ENCODE measurements at places on chromosomes 5 and 9.

DNA sequence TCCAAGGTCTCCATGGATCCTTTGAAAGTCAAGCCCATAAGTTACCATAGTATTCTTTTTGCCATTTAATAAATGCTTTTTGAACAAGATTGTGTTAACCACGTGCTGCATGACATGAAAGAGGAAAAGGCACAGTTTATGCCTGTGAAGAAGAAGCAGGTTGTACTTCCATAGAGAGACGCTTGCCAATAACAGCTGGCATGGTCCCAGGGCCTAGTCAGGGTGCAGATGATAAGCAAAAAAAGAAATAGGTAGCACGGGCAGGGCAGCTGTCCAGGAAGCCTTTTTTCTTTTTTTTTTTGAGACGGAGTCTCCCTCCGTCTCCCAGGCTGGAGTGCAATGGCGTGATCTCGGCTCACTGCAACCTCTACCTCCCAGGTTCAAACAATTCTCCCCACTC lies 71.8 kb upstream of the CLINT1 start:
- DNase-seq: no peak

- DNase-seq: no peak
These were observed 230.9 kb downstream of the PIK3R1 start for GRCh38 chr5:68446487-68446894.

GRCh38 chr5:96648023-96648422 lies 14.2 kb upstream of the CAST start:
- no peak for DNase-seq

GRCh38 chr5:618450-618849 lies 6.3 kb downstream of the CEP72 start:
- no peak for DNase-seq

- no peak for DNase-seq
These were observed 1.0 kb downstream of the MRPS2 start for GRCh38 chr9:135501261-135502167.

GRCh38 chr9:129100383-129101169 lies 10.0 kb downstream of the CRAT start:
- DNase-seq: no peak

DNA sequence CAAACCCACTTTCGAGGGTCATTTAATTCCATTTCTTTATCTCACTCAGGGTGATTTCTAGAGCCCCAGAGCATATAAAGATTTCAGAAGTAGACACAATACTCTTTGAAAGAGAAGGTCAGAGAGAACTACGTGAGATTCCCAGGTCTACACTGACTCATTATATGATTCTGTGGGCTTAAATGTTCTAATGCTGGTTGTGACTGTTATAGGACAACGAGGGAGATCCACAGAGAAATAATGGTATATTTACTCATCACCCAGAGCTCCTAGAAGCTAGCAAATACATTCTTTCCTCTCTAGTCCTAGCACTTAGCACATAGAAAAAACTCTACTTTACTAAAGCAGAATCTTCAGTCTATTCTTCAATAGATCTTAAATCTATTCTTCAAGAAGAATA lies 39.4 kb upstream of the GRAMD2B start:
- DNase-seq: no peak

GRCh38 chr5:112293587-112293986 lies 125.5 kb downstream of the EPB41L4A start:
- DNase-seq: no peak

- DNase-seq: no peak
These were observed 74.4 kb downstream of the PDE6A start for GRCh38 chr5:149870232-149870631.

DNA sequence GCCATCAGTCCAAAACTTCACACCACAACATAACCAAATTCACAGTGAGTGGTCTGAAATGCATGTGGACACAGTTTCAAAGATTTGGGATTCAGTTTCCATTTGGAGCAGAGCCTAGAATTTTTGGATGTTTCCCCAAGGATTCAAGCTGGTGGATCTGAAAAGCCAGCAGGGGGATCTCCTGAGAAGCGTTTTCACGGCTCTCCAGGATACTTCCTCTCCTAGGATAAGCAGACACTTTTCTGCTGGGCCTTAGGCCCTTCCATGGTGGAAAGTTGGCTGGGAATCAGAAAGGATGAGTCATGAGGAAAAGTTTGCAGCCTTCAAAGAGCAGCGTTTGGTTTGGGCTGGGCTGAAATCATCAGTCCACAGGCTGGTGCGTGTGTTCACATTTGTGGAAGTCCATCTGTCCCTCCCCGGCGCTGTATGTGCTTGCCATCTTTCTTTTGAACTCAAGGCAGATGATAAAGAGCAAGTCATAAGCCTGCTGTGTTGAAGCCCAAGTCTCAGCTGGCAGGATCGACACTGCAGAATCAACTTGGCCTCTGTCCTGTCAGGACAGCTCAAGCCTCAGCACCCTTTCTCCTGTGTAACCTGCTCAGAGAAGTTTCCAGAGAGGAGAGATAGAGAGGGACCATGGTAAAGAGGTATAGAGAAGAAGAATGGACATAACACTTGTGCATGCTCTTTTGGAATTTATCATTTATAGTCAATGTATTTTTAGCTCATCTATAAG lies 152.6 kb upstream of the MSX2 start:
- DNase-seq: peak; percentile 73

GRCh38 chr5:102414448-102414847 lies 84.4 kb downstream of the SLCO6A1 start:
- no peak for DNase-seq

DNA sequence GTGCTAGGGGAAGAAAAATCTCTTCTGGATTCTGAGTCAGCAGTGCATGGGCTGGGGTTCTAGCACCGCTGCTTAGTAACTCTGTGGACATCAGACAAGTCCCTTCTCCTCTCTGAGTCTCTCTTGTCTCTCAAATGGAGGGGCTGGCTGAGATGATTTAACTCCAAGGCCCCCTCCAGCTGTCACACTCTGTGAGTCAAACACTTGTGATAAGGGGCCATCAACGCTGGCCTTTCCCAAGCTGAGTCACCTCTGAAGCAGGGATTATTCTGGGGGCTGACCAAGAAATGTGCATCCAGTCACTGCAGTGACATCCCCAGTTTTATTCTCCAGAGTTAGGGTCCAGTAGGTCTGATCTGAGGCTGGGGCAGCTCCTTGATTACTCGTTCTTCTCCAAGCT lies 110.4 kb upstream of the ZNF462 start:
- no peak for DNase-seq

DNA sequence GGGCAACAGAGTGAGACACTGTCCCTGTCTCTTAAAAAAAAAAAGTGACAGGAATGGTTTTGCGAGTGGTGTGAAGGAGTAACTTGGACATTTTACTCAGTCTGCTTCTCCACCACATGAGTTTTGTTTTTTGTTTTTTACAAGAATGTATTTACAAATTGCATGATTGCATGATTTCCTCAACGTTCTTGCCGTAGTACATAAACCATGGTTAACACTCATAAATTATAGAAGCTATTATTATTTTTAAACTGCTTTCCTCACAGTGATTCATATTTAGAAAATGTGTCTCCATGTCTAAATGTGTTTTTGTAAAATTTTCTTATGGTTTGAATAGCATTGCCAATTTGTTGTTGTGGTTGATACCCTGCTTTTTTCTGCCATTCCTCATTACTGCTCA lies 220.0 kb downstream of the GOLPH3 start:
- no peak for DNase-seq

DNA sequence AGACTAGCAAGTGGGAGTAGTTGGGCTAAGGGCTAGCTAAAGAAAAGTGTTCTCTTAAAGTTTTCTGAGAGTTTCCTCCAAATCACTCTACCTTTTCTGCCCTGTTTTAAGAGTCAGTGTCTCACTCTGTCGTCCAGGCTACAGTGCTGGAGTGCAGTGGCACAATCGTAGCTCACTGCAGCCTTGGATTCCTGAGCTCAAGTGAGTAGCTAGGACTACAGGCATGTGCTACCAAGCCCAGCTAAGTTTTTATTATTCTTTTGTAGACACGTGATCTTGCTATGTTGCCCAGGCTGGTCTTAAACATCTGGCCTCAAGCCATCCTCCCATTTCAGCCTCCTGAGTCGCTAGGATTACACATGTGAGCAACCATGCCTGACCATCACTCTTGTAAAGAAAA lies 378.9 kb downstream of the CAAP1 start:
- no peak for DNase-seq

- DNase-seq: no peak
These were observed 19.7 kb upstream of the SLC6A19 start for GRCh38 chr5:1181451-1182359.

GRCh38 chr9:14075218-14075617 lies 238.7 kb downstream of the NFIB start:
- no peak for DNase-seq

- no peak for DNase-seq
These were observed 95.4 kb upstream of the NR5A1 start for GRCh38 chr9:124602632-124603031.

- DNase-seq: no peak
These were observed 14.3 kb downstream of the CDK20 start for GRCh38 chr9:87959916-87960581.

GRCh38 chr5:30874241-30875034 lies 319.0 kb upstream of the CDH6 start:
- no peak for DNase-seq

DNA sequence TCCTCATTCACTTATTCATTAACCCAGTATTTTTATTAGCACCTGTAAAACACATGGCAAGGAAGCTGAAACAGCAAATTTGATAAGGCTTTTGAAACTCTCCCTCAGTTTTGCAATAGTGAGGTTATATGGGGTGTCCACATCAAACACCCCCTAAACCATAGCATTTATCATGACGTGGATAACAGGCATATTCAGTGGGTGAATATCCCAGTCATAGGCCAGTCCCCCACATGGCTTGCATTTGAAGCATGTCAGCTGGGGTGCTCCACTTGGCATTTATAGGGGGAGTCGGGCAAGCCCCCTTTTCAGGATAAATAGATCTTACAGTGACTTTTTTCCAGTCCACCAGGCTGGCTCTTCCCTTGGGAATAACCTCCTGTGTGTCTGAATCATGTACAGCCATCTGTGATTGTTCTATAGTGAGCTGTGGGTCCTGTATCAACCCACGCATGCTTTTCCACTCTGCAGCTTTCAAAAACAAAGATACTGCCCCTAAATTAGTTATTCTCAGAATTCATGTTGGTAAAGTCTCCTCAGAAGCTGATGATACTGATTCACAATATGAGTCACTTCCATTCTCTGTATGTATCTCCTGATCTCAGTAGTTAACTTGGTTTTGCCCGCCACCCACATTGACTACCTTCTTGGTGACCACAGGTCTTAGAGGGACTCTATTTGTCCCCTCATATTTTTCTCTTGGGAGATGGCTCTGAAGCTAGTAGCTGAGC lies 84.4 kb upstream of the SPIN1 start:
- DNase-seq: no peak

DNA sequence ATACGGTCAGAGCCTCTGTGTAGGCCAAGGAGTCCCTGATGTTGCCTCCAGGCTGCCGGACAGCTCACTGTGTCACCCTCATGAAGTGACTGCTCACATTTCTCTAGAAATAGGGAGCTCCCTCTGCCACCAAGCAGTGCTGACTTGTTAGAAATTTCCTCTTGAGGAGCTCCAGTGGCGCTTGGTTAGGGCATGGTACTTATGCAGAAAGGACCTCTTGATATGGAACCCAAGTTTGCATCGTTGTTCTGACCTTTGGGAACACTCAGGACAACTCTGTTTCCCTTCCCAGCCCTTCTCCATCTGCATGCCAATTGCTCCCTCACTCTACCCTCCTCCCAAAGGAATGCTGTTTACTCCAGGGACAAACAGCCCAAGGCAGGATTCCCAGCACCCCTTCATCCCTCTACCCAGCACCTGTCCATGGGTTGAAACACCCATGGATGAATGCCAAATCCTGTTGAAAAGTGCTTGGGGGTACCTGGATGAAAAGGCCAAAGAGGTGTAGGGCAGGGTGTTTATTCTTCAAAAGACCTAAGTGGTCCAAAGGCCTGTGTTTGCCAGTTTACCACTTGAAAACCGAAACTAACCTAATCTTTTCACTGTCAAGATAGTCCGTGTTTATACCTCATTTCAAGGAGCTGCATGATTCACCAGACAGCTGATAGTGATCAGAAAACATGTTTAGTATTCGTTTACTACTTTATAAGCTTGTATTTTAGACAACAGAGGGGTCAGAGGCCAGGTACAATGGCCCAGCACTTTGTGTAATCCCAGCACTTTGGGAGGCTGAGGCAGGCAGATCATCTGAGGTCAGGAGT lies 51.1 kb downstream of the KLF4 start:
- no peak for DNase-seq

- DNase-seq: peak; percentile 29
These were observed 834.2 kb upstream of the DMAC1 start for GRCh38 chr9:8633784-8634183.

DNA sequence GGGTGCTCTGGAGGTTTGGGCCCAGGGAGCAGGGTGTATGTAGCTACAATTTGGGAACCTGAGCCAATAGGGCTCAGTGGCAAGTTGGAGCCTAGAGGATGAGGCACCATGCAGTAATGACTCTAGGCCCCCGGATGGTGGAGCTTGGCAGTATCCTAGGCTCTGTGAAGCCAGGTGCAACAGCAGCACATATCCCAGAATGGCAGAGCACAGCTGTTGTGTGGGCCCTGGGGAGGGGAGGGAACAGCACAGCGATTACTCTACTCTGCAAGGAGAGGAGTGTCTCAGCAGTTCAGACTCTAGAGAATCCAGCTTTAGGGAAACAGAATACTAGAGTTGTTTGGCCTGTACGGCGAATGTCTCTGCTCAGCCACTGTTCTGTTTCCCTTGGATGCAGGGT lies 56.1 kb downstream of the LRRTM2 start:
- DNase-seq: no peak

GRCh38 chr9:3246241-3246640 lies 279.6 kb downstream of the RFX3 start:
- no peak for DNase-seq

DNA sequence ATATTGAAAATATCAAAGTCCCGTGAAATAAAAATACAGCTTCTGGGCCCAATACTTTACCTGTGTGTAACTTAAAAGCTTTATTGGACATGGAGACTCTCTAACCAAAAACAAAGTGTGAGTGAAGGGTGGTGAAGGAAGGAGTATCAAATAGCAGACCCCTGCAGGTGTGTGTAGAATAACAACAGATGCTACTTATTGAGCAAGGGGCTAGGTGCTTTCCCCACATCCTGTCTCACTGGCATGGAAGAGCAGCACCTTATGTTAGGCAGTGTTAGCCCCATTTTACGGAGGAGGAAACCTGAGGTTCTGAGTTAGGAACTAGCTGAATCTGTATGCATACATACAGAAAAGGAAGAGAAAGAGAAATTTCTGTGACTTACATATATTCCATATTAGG lies 21.8 kb downstream of the SLIT3 start:
- DNase-seq: no peak

DNA sequence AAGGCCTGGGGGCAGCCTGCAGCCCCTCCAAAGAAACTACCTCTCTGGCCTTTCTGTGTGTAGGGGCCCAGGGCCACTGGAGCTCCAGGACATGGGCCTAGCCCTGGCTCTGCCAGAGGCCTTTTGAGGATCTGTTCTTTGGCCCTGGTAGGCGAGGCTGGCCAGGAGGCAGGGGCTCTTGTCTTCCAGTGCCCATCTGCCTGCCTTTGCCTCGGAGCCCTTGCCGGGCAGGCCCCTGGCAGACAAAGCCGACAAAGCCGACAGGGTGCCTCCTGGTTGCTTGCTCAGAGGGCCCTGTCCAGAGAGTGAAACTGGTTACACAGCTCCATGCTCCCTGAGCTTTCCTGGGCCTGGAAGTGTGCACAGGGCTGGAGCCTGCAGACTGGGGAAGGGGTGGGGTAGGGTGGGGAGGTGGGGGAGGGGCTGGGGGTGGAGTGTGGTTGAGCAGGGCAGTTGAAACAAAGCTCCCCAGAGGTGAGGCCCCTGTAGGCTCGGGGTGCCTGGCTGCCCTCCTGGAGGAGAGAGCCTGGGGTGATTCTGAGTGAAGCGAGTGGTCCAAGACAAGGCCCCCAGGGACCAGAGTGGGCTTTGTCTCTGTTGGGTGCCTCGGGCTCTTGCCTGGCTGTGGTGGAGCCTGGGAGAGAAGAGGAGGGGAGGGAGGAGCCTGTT lies 29.3 kb downstream of the PTPA start:
- DNase-seq: peak; percentile 9
